ENCODE measurements at places on chromosomes 16 and 17.

- no peak for DNase-seq
Measured at GRCh38 chr16:30185683-30186421, 2.5 kb downstream of the CORO1A start.

DNA sequence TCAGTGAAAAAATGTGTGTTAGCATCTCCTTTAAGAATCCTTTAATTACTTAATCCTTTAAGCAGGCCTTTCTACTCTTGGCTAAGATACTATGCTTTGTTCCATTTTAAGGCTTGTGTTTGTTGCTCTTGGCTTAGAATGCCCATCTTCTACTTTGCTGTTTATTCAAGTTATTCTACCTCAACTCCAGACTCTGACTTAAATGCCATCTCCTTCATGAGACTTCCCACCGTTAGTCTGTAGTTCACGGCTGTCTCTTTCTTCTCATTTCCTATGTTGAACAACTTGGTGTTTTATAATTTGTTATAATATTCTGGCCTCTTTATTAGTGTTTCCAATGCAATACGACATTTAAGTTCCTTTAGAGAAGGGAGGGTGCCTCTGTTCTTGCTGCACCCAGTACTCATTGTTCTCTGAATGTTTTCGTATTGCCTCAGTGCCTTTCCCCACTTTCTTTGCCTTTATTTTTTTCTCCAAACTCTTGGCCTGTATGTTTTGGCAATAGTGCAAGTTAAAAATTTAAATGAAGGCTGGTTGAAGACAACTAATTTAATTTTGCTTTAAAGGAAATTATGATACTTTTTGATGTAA lies 6.1 kb upstream of the KRT10 start:
- DNase-seq, result peak; percentile 48

DNA sequence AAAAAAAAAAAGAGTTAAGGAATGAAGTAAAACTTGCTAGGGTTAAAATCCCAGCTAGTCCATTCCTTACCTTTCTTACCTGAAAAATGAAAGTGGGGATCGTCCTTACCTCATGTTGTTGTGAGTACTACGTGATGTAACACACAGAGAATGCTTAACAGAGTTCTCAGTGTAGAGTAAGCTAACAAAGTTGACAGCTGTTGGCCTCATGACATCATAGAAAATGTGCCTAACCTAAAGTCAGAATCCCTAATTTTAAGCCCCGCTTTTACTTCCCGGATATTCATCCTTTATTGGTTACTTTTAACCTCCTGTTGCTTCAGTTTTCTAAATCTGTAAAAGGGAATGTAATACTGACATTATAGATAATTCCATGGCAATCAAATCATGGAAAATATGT lies 505.8 kb upstream of the HSBP1 start:
- no peak for DNase-seq

DNA sequence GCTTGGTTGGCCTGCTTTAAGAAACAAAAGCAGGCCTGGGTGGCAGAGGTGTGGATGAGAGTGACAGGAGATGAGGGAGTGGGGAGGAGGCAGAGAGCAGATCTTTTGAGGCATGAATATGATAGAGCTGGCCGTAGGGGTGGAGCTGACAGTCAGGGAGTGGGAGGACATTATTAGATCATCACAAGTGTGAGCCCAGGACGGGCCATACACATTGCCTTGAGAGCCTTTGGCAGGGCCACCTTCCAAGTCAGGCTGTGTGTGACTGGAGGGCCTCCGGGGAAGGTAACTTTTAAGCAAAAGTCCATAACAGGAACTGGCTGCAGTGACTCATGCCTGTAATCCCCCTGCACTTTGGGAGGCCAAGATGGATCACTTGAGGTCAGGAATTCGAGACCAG lies 26.3 kb downstream of the GINS3 start:
- peak; percentile 60 for DNase-seq

DNA sequence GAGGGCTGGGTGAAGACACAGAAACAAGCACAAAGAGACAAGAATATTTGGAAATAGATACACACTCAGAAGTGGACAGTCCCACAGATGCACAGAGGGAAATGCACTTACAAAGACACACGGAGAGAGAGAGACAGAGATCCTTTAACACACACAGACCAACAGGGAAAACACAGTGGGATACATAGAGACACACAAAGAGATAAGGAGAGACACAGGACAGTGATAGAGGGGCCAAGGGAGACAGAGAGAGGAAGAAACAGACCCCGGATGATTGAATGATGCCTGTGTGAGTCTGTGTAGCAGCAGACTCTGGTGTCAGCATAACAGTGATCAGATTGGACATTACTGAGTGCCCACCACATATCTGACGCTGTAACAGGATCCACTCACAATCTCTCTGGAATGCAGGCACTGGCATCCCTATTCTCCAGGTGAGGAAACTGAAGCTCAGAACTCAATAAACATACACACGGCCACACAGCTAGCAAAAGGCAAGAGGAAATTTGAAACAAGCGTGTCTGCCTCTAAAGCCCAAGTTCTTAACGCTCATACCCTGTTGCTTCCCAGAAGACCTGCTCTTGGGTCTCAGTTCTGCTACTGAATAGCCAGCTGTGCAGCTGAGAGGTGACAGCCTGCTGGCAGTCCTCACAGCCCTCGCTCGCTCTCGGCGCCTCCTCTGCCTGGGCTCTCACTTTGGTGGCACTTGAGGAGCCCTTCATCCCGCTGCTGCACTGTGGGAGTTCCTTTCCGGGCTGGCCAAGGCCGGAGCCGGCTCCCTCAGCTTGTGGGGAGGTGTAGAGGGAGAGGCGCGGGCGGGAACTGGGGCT lies 186.3 kb upstream of the NLRP1 start:
- no peak for DNase-seq

GRCh38 chr17:18102640-18103039 lies 5.9 kb upstream of the MYO15A start:
- no peak for DNase-seq

GRCh38 chr17:66304304-66305174 lies 2.1 kb downstream of the PRKCA start:
- peak; percentile 54 for DNase-seq

DNA sequence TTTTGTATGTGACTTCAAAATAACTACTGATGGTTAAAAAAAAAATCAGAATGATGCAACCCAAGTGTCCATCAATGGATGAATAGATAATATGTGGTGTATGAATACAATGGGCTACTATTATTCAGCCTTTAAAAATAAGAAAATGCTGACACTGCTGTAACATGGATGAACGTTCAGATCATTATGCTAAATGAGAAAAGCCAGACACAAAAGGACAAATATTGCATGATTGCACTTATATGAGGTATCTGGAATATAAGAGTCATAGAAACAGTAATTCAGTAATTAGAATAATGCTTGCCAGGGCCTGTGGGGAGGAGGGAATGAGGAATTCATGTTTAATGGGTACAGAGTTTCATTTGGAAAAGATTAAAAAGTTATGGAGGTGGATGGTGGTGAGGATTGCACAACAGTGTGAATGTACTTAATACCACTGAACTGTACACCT lies 25.4 kb downstream of the TENT4B start:
- DNase-seq, result no peak

Data from astrocyte of the hippocampus (primary cell).